ENCODE measurements at places on chromosomes 11 and 22.

- no peak for DNase-seq
These were observed 37.2 kb downstream of the CKAP5 start for GRCh38 chr11:46808799-46809431.

GRCh38 chr11:86800076-86800959 lies at the start of gene PRSS23:
TSS of gene PRSS23 (plus strand) at chr11:86800542. CDS start at chr11:86807644, 7,102 bp downstream.
- DNase-seq = peak; percentile 17

GRCh38 chr22:42294034-42294985 lies 23.9 kb upstream of the TCF20 start:
- DNase-seq = no peak

GRCh38 chr22:43826142-43827002 lies 14.3 kb upstream of the EFCAB6 start:
- DNase-seq = no peak

DNA sequence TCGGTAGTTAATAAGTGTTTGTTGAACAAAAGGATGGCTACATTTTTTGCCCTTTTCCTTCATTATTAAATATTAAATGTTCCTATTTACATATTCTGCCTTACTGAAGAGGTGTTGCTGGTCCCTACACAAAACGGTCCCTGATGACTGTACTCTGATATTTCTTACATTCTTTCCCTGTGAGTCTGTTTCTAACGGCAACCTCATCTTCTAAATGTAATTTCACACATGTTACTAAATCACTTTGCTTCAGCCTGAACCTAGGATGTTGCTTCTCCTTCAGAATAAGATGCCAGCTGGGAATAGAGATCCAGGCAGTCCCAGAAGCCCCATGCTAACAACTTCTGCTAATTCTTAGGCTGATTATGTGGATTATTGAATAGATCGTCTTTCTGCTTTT lies 50.3 kb downstream of the SPON1 start:
- DNase-seq = peak; percentile 39

GRCh38 chr11:128890543-128891368 lies at the start of gene KCNJ5:
TSS of gene KCNJ5 (plus strand) at chr11:128891356. CDS start at chr11:128911274, 19,918 bp downstream.
- peak; percentile 30 for DNase-seq

DNA sequence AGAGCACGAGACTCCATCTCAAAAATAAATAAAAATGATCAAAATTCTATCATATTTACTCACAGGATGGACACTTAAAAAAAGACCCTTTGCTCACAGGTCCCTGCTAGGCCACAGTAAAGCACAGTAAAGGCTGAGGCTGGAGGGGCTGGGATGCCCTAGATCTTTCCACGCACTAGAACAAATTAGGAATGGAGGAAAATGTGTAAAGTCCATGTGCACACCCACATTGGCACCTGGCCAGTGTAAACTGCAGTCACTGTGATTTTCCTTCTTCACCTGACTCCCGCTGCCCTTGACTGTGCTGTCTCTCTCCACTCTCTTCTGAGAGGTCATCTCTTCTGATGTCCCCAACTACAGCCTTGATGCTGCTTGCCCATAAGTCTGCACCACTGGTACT lies 195.5 kb downstream of the EFCAB6 start:
- DNase-seq = no peak

GRCh38 chr11:47408598-47409439 lies 429 bp downstream of the SLC39A13 start:
- no peak for DNase-seq

DNA sequence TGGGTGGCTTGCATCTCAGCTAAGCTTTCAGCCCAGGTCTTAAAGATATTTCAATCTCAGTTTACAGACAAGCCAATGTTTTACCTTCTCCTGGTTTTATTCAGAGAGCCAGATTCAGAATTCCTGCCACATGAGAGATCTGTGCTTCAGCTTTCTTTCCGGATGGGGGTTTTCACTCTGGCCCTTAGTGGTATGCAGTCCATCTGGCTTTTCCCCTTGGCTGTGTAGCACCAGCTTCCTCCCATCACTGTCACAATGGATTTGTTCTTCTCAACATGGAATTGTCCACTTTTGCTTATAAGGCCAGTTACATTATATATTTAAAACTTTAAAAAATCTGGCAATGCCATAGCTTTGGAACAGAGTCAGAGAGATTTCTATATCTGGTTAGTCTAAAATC lies 303.9 kb downstream of the ETS1 start:
- no peak for DNase-seq

- DNase-seq = peak; percentile 39
These were observed 12.2 kb upstream of the OR52D1 start for GRCh38 chr11:5476186-5476819.

DNA sequence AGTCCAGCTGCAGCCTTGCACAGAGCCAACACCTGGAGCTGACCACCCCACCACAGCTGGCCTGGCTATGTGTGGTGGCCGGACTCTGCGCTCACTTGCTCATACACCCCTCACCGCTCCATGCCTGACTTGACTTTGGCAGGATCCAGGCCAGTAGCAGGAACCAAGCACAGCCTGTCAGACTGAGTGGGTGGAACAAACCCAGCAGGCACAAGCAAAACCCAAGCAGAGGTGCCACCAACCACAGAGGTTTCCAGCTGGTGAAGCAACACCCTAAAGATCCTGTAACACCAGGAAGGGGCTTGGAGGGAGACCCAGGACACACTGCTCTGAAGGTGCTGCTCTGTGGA lies 44.9 kb upstream of the WNT11 start:
- no peak for DNase-seq

- DNase-seq = peak; percentile 99
These were observed 17.3 kb upstream of the RASD2 start for GRCh38 chr22:35523167-35523947.

- no peak for DNase-seq
These were observed 17.8 kb upstream of the TTC12 start for GRCh38 chr11:113296447-113297205.

DNA sequence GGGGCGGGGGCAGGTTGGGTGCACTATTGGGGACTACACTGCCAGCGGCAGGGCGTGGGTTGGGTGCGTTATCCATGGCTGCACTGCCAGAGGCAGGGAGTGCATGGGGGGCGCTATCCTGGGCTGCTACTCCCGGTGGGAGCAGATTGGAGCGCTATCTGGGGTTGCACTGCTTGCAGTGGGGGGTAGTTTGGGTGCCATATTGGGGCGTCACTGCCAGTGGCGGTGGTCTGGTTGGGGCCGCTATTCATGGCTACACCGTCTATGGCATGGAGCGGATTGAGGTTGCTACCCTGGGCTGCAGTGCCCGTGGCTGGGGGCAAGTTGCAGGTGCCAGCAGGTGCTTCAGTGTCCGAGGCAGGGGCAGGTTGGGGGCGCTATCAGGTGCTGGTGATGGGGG lies 36.2 kb downstream of the C22orf42 start:
- DNase-seq = no peak
